ENCODE measurements at places on chromosomes 2 and 18.

GRCh38 chr18:47999801-48000248 lies 69.4 kb upstream of the SMAD2 start:
- DNase-seq = no peak

GRCh38 chr2:131349021-131349420 lies 14.9 kb downstream of the RAB6D start:
- DNase-seq = no peak

- no peak for DNase-seq
Observed at GRCh38 chr18:43720041-43720440, 442.8 kb upstream of the SYT4 start.

DNA sequence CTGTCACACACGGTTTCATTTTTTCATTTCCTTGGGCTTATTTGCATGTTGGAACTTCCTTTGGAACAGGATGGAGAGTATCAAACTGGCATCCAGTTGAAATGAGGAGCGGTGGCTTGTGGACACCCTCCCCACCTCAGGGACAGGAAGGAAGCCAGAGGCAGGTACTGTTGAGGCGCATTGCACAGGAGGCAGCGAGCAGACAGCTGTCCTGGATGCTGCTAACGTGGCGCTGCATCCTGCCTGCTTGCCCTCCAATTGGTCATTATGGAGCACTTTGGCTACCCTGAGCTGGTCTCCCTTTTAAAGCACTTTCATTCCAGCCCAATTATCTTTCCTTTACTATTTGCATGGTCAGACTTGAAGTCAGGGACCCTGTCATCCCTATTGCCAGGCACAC lies 80.7 kb upstream of the ITGA4 start:
- no peak for DNase-seq

DNA sequence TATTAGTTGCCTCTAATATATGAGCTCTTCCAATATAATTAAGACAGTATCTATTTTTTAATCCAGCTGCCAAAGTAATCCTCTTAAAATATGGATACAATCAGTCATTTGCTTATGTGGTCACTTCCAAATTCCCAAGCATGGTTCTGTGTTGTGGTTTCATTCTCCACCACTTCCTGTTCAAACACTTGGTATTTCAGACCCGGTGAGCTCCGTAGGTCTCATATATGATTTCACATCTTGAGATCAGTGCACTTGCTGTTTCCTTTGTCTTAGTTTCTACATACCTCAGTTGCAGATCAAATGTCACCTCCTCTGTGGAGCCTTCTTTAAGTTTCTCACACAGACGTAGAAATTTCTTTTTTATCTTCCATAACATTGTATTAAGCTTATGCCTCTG lies 254.2 kb downstream of the KCNS3 start:
- peak; percentile 21 for DNase-seq

- no peak for DNase-seq
Observed at GRCh38 chr2:155651851-155652250, 680.7 kb downstream of the NR4A2 start.

GRCh38 chr18:28015671-28016070 lies 161.3 kb downstream of the CDH2 start:
- DNase-seq = no peak

GRCh38 chr2:20526160-20526559 lies 79.3 kb downstream of the RHOB start:
- no peak for DNase-seq

- no peak for DNase-seq
Observed at GRCh38 chr2:151241224-151241623, 20.4 kb downstream of the RBM43 start.

- peak; percentile 77 for DNase-seq
Observed at GRCh38 chr18:67525328-67526099, 9.0 kb upstream of the DSEL start.

- DNase-seq = peak; percentile 26
Observed at GRCh38 chr2:71498261-71498701, 44.9 kb downstream of the DYSF start.

GRCh38 chr2:203740871-203741281 lies 34.4 kb downstream of the CD28 start:
- no peak for DNase-seq

DNA sequence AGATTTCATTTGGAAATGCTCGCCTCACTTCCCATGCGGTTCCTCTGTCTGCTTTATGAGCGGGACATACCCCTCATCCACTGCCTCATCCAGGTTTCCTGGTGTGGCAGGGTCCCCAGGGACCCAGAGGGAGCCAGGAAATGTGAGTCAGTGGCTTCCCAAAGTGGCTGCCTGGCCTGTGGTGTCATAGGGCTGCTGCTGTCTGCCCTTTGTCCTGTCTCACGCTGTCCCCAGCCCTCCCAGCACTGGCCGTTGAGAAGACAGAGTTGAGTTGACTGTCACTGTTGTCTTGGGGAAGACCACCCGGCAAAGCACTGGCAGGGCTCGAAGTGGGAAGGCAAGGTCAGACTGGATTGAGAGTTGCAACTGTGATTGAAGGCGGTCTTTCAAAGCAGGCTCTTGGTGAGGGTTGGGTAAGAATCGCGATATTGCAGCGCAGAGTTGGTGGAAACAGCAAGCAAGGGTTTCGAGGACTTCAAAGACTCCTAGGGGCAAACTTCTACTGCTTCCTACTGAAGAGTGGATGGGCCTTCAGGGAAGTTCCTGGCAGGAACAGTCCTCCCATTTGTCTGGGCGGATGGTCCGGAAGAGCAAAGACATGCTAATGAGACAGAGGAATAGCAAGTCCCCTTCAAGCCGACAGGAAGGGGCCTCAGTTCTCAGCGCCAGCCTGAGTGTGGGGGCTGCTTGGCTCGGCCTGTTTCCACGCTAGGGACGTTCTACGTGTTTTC lies 33.9 kb downstream of the RAB31 start:
- DNase-seq = no peak

DNA sequence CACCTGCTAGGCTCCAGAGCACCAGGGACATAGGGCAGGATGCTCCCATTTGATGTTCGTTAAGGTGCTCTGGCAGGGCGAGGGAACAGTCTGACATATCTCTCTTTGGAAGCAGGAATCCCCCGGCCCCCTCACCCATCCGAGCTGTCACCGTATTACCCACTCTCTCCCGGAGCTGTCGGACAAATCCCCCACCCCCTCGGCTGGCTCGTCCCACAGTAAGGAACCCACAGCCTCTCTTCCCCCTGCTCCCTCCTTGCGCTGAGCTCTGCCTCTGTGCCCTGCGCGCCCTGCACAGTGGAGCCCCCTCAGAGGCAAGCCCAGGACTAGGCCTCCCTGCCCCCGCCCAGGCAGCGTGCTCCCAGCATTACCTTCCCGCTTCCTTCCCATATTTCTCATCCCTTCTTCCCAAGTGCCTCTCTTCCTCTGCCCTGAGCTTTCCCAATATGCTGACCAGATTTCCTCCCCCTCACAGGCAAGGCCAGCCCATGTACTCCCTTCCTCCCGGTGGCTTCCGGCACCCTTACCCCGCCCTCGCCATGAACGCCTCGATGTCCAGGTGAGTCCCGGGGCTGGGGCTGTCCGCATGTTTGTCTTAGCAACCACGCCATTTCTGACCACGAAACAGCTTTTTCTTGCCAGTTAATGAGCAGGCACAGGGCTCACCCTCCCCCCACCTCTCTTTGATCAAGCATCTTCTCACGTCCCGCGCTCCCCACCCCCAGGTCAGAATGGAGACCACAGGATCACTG lies 23.8 kb downstream of the TGOLN2 start:
- DNase-seq = no peak

- DNase-seq = no peak
Observed at GRCh38 chr2:9230051-9230802, 23.6 kb downstream of the ASAP2 start.

DNA sequence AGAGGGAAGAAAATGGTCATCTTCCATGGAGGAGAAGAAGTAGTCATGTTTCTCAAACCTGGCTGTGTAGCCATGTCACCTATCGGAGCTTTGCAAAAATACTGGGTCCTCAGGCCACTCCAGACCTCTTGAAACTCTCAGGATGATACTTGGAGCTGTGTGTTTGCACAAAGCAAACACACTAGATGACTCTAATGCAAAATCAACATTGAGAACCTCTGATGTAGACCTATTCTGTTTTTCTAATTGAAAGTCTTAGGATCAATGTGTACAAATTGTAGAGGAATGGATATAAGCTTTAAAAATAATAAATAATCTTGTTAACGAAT lies 444.3 kb downstream of the RND3 start:
- no peak for DNase-seq

- DNase-seq = no peak
Observed at GRCh38 chr2:150147889-150148683, 339.4 kb downstream of the RND3 start.

- no peak for DNase-seq
Observed at GRCh38 chr18:34862561-34862960, 152.5 kb downstream of the DTNA start.

GRCh38 chr2:197215748-197216360 lies 94.7 kb downstream of the ANKRD44 start:
- no peak for DNase-seq

DNA sequence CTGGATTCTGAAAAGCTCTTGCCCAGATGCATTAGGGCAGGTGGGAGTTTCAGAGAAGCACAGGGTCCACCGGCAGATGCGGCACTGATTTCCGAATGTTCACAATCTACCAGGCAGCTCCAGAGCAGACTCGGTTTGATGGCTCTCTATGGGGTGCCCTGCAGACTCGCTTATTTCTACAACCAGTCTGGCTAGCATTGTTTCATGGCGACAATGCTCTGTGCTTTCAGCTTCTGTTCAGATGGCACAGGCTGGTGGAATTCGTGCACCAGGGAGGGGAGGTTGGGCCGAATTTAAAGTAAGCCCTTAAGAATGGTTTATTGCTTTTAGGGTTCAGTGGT lies 9.9 kb downstream of the MYT1L start:
- DNase-seq = no peak

GRCh38 chr2:9382604-9383235 lies 40.6 kb downstream of the ITGB1BP1 start:
- no peak for DNase-seq

DNA sequence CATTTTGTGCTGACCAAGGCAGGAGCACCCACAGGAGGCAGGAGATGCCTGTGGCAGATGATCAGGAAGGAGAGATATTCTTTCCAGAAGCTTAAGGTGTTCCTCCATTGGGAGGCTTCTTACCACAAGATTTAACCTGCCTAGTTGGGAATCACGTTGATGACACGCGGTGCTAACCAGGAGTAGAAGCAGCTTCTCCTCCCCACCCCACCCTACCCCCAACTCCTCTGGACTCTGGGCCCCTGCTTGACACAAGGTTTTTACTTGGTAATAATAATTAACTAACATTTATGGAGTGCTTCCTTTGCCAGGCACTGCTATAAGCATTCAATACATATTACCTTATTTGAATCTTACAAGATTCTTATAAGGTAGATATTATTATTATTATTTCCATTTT lies 62.5 kb upstream of the PAPOLG start:
- no peak for DNase-seq

- DNase-seq = no peak
Observed at GRCh38 chr2:60796573-60797509, 40.8 kb downstream of the PAPOLG start.

DNA sequence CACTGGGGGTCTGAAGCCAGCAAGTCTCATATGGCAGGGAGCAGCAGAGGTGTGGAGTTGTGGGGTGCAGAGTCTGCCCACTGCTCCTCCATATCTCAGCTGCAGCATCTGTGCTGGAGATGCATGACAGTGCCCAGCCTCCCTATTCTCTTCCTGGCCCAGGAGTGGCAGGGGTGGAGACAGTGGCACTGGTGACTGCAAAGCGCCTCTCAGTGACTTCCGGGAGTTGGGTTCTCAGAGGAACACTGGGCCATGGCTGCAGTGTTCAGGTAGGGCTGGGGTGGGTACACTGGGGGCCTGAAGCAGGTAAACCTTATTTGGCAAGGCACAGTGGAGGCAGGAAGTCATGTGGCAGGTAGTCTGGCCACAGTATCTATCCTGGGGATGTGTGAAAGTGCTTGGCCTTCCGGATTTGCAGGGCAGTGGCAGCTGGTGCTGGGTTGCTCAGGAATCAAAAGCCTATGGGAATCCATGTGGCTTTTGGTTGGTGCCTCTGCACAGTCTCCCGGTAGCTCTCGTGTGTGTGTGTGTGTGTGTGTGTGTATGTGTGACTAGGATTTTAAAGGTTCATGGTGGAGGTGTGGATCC lies 60.3 kb upstream of the THUMPD2 start:
- no peak for DNase-seq

Measured in HFF-Myc (cell line).